ENCODE measurements at places on chromosomes 5 and 9.
A peak's percentile ranks its signal among the peaks of the same experiment; 100 is the strongest.

DNA sequence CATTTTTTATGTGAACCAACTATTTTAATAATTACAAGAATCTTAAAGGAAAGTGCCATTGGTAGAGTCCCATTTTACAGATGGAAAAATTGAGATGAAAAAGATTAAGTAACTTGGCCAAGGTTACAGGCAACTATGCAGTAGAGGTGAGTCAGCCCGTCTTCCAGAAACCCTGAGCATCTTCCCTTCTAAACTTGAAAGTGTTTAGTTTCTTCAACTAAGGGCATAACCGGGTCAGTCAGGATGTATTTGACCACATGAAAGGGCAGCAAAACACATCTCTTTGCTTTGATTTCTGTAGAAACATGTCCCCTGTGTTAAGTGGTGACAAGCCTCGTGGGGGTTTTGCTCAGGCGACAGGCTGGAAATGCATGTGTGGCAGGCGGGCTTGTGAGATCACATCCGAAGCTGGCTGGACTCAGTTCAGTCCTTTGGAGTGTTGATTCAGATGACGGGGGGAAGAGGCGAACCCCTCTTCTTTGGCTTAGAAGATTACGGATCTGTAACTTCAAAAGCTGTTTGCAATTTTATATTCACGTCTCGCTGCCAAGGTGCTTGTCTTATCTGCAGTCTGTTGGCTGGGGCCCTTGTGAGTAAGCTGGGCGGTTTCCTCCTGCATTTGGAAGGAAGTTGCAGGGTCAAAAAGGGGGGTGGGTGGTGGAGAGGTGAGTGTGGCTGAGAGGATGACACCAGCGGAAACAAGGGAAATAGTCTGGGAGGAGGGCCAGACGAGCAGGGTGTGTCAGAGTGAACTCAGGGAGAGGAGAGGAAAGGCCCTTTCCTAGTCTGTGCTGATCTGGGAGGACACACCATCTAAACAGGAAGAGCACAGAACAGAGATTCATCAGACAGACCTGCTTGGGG is 78.9 kb upstream of the RPS23 start:
- peak; percentile 59 for DNase-seq

- DNase-seq, result no peak
Observed at GRCh38 chr5:73311291-73312110, 137.1 kb downstream of the FOXD1 start.

GRCh38 chr5:169281625-169282024 is 19.3 kb downstream of the SLIT3 start:
- DNase-seq, result no peak

DNA sequence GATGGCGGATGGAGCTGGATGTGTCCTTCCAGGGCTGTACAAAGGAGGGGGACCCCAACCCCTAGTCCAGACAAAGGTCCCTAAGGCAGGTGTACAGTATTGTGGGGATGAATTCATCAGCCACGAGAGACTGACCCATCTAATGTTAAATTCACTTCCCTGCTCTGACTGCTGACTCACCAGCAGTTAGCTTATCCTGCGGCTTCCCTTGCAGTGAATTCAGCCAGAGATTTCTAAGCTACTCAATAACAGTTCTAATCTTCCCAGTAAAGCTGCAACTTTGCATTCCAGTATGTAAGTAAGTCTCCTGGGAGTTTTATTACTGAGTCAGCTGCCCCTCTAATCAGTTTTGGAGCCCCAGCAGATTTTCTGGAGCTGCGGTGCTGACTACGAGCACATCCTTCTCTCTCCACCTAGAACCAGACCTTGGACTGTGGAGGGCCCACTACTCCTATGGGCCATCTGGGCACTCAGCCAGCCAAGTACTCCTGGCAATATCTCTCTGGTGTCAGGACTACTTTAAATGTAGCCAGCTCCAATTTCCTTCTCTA is 16.1 kb downstream of the B4GALT1 start:
- DNase-seq, result no peak

GRCh38 chr9:120872791-120873502 is 4.0 kb downstream of the PHF19 start:
- DNase-seq, result no peak

DNA sequence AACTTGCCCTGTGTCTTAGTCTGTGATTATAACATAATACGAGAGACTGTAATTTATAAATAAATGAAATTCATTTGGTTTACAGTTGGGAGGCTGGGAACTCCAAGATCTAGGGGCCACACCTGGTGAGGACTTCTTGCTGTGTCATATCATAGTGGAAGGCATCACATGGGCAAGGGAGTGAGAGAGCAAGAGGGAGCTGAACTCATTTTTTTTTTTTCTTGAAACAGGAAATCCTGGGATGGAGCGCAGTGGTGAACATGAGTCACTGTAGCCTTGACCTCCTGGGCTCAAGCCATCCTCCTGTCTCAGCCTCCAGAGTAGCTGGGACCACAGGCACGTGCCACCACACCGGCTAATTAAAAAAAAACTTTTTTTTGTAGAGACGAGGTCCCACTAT is 7.2 kb downstream of the MLANA start:
- DNase-seq, result no peak

DNA sequence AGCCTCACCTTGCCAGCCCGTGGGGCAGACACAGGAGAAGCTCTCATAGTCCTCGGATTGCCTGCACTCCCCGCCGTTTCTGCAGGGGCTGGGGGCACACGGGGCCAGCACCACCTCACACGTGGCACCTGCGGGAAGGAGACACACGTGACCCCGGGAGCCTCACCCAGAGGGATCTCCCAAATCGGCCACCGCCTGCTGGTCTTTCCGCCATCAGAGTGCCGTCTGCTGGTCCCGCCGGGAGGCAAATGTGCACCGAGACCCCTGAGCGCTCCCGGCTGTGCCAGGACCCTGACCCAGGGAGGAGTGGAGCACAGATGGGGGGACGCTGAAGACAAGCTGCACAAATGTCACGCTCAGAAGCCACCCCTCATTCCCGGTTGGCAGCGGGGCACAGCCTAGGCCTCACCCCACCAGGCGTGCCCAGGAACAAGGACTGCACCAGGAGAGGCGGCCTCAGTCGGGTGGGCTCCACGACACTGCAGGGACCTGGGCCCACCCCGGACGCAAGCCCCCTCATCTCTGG is 28.4 kb upstream of the SEC16A start:
- DNase-seq, result no peak

DNA sequence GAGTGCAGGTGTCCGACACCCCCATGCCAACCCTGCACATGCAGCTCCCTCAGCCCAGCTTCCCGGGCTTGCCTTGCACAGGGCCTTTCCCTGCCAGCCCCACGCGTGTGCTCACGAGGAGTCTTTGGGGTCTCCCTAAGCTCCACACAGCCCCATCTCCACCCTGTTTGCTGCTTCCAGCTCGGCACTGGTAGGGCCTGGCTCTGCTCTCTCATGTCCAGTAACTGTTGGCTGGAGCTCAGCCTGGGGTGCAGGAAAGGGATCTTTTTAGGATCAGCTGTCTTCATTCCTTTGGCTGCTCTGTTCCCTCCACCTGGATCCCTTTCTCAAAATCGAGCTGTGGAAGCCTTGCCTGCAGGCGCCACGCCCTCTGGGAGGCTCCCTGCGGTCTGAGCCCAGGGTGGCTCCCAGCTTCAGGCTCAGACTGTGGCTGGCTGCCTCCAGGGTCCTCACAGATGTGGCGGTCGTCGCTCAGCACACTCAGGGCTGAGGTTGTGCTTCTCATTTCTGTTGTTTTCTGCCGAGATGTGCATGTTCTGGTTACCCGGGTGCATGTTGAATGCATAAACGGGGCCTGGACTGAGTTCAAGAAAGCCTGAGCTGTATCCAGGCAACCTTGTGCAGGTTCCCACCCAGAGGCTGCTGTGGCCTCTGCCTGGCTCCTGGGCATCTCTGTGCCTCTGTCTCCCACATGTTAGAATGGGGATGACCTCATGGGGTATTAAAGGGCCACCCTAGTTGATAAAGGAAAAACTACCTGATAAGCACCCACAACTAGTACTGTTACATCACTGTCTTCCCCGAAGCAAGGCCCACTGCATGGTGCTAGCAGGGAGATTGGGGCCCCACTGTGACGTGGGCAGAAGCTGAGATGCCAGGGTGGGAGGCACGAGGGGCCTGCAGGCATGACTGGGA is 4.3 kb downstream of the CACNA1B start:
- DNase-seq, result no peak

DNA sequence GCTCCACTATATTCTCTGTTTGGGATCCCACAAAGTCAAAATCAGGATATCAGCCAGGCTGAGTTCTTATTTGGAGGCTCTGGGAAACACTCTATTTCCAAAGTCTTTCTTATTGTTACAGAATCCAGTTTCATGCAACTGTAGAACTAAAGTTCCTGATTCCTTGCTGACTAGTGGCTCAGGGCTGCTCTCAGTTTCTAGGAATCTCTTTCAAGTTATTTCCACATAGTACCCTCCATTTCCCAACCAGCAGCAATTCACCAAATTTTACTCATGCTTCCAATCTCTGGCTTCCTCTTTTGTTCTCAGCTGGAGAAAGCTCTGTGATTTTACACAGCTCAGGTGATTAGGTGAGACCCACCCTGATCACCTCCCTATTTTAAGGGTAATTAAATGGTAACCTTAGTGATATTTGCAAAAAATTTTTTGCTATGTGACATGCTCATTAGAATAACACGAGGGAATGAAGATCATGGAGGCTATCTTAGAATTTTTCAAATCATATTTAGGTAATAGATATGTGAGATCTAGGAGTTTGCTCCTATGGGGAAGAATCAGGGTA is 794.9 kb upstream of the ARRDC3 start:
- no peak for DNase-seq

DNA sequence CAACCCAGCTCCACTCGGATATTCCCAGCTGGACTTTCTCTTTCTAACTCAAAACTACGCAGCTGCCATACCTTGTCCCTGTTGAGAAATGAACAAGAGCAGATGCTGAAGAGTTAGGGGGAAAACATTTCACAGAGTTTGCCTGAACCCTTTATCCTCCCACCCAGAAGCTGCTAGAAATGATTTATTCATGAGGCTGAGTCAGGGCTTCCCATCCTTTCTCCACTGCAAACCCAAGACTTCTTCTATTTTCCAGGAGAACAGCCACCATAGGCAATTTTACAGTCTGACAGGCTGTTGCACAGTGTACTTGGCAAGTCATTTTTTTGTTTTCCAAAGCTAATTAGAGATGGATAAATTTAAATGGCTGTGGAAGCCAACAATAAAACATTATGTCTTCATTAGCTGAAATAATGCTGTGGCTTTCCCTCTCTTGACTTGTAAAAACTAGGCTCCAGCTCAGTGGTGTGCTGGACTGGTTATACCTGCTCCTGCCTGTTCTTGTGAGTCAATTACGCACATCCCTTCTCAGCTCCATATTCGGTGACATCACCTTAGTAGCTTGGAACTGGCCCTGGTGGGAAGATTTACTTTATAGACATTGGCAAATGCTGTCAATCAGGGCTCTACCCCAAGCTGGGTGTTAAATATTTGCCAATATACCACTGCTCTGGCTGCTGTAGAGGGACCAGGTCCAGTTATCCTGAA is 71.9 kb downstream of the KIF4B start:
- no peak for DNase-seq

DNA sequence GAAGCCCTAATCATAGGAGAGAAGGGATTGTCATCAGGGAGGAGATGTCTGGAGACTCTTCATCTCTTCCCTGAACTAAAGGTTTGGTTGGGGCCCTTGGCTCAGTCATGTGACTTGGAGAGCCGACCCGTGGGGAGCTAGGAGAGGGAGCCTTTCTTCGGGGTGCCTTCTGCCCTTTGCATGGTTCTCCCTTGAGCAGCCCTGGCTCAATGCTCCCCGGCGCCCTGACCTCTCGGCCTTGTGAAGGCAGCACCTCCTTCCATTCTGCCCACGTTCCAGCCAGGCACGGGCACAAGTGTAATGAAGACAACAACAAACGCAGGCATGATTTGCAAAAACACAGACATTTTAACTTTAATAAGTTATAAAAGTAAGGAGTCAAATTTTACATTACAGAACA is 50.4 kb downstream of the ZNF354C start:
- no peak for DNase-seq

- no peak for DNase-seq
Observed at GRCh38 chr5:113047733-113048652, 71.4 kb downstream of the DCP2 start.

DNA sequence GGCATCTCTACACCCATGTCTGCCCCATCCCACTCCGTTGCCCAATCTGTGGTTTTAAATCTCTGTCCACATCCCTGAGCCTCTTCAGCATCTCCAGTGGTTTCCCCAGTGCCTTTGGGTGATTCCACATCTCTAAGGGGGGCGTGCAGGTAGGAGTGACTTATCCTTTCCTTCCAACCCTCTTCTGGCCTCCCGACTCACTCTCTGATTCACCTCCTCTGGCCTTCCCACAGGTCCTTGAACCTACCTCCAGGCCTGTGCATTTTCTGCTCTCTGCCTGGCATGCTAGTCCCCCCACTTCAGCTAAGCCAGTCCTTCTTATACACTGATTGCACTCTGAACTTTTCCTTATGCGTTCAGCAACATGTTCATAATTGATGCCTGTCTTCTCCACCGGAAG is 99.0 kb downstream of the RALGPS1 start:
- DNase-seq, result no peak

DNA sequence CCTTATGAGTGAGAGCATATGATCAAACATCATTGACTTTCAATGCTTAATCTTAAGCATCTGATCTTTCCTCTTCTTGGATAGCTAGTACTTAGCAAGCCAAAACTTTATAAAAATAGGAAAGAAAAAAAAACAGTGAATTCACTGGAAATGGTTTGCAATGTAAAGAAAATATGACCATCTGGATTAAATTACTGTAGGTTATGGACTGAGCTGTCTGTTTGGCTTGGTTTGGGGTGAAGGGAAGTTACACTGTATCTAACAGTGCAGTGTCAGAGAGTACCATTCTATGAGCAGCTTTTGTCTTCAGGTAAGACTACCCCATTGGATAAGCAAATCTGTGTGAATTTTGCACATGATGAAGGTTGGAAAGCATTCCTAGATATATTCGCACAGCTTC is 151.4 kb downstream of the TLE1 start:
- DNase-seq, result no peak

- no peak for DNase-seq
Observed at GRCh38 chr5:87120518-87121303, 147.0 kb upstream of the RASA1 start.

DNA sequence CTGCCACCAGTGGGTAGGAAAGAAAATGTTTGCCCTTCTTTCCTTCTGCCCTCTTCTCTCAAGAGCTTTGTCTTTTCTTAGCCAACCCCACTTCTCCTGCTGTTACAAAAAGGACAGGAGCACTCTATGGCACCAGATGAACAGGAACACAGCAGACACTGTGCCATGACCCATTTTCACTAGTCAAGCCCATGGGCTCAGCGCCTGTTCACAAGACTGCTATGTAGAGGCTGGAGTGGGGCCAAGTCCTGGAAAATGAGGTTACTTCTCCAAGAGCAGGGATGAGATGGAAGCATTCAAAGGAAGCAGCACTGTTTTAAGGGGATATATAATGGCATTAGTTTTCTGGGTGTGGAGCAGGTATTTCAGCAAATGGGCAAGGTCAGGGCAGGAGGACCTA is 46.8 kb upstream of the GRAMD2B start:
- DNase-seq, result no peak

DNA sequence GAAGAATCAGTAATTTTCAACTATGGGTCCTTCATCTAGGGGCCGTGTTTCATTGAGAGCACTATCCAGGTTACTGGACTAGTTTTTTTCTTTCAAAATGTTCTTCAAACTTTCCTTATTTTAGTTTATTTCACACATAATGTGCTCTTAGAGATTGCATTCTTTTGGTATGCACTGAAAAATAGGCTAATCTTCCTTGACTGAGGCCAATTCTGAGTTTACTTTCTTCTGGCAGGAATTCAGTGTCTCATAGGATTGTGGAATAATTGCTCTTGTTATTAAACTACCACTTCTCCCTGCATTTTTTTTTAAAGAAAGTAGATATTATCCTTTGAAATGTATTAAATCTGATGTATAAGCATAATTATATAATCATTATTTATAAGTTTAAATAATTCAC is 624.5 kb downstream of the RAB3C start:
- DNase-seq, result no peak

- DNase-seq, result peak; percentile 7
Observed at GRCh38 chr5:90161414-90161813, 248.1 kb downstream of the CETN3 start.
